ENCODE measurements at places on chromosomes 6 and 20.

DNA sequence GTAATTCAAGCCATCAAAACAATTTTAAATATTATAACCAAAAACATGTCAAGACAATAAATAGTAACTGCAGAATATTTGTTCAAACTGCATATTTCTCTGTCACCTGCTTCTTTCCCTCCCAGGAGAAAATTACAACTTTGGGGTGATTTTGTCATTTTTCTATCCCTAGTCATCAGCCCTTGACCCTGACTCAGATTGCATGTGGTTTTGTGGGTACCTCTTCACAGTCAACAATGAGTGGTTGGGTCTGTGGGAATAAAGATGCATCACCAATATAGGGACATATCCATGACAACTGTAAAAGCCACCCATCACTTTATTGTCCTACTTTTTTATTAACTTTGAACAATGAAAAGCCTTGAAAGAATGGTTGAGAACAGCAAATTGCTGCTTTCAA lies 7.3 kb downstream of the COL10A1 start:
- no peak for DNase-seq

DNA sequence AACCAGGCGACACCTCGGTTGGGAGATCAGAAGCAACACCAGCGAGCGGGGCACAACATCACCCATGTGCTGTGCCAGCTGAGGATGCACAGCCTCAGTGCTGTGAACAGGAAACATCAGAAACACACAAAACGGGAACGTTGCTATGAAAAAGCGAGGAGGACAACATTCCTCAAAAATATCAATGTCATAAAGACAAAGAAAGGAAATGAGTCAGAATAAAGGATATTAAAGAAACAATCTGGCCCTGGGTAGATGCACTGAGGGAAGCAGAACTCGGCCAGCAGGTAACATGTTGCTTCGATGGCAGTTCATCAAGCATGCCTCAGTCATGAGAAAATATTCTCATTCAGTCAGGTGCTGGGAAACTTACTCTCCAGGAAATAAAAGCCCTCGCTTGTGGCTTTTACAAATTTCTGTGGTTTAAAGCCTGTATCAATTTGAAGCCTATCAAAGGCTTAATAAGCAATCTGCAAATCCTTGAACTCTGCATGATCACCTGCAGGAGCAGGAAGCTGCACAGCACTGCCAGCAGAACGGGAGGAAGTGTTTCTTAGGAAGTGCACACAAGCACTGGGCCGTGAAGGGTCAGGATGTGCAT lies 77.5 kb downstream of the GINS1 start:
- no peak for DNase-seq

GRCh38 chr6:89638320-89639195 lies at the start of gene LYRM2:
LYRM2 (minus strand) TSS chr6:89638747; CDS start chr6:89638716, 31 bp downstream.
- DNase-seq = peak; percentile 95

DNA sequence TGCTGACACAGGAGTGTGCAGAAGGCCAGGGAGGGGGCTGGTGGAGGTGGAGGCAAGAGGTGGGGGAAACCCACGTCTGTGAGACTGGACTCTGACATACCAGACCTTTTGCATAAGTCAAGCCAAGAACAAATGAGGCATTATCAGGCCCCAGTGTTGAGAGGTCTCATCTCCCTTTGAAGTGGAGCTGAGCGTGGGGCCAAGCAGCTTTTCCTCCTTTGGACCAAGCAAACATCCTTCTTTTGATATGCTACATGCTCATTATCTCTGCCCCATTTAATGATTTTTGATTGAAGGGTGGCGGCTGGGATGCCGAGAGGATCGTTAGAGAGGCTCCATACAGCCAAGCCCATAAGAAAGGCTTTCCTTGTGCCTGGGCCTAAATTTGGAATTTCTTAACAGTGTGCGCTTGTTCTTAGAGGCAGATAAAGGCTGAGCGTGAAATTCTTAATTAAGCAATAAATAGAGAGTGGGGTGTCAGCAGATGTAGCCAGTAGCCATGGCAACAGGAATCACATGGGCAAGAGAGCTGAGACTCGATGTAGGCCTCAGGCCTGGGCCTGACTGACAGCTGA lies 244.5 kb downstream of the PKHD1 start:
- DNase-seq = peak; percentile 59

DNA sequence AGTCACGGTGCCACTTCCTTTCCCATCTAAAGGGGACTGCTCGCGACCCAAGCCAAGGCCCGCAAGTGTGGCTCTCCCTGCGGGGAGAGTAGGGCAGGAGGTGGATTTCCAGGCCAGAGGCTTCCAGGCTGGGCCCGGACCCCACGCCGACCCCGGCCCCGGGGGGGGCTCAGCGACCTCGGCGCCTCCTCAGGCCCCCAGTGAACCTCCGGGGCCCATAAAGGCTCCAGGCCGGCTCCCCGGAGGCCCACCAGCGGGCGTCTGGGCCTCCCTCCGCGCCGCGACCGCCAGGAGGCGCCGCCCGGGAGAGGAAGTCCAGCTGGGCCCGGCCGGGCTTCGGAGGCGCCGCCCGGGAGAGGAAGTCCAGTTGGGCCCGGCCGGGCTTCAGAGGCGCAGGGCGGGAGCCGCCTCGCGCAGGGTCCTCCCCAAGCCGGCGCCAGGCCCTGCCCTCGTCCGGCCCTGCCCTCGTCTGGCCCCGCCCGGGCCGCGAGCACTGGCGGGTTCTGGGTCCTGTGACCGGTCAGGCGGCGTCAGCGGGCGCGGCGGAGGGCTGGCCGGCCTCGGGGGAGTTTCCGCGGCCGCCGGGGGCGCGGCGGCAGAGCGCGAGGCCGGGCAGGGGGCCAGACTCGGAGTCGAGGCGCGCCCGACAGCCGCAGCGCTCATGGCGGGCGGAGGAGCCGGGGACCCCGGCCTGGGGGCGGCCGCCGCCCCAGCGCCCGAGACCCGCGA lies at the start of gene RAB32:
RAB32 (plus strand) TSS at position 623 of the 729 bp plus-strand sequence; CDS start at position 662, 39 bp downstream.
- DNase-seq = peak; percentile 91

- no peak for DNase-seq
These were observed 131.6 kb upstream of the TOP1 start for GRCh38 chr20:40896814-40897700.

- DNase-seq = no peak
These were observed 14.2 kb downstream of the ARID1B start for GRCh38 chr6:156791320-156791850.

GRCh38 chr6:34374069-34374468 lies 18.4 kb downstream of the NUDT3 start:
- no peak for DNase-seq

DNA sequence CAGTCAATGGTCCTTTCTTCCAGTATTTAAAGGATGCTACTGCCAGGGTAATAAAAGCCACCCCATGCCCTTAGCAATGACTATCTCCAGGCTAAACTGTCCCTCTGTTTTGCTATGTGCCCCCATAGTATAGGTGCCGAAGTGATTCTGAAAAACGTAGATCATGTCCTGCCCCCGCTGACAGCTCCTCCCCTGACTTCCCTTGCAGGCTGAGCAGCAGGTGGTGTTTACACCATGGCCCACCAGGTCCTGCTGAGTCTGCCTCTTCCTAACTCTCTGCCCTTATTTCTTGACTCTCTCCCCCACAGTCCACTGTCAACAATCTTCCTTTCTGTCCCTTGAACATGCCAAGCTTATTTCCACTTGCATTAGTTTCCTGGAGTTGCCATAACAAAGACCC lies 352.5 kb upstream of the TSHZ2 start:
- DNase-seq = no peak

DNA sequence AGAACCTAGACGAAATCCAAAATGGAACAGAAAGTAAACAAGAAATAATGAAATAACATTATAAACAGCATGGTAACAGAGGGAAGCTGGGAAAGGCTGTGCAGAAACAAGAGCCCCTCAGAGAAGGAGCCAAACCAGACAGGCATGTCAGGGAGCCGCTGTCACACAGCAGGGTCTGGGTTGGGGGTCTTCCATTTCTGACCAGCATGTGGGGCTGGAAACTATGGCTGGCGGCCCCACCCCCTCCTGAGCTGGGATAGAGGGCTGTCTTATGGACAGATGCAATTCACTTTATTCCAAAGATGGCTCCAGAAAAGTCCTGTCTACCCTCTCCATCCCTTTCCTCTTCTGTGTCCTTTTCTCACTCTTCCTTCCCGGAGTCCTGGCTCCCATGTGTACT lies 27.3 kb downstream of the C6orf89 start:
- no peak for DNase-seq

GRCh38 chr6:79776076-79776475 lies 144.9 kb downstream of the SH3BGRL2 start:
- DNase-seq = no peak

DNA sequence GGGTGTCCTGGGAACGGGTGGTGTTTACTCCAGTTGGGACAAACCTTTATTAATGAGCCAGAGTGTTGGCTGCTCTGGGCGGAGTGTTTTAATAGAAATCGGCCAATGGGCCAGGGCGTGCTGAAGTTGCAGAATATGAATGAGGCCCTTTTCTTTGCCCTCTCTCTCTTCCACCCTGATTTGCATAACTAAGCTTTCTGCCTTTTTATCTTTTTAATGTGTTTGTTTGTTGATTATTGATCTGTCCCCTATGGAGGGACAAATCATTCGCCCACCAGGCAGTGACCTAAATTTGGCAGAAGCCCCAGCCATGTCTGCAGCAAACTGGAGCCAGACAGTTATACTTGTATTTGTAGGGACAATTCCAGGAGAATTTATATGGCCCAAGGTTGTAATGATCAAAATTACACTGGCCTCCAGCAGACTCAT lies 420.9 kb downstream of the PREX1 start:
- DNase-seq = peak; percentile 23

- DNase-seq = no peak
These were observed 222.2 kb downstream of the UST start for GRCh38 chr6:148968771-148969602.

- DNase-seq = no peak
These were observed 58.4 kb downstream of the ADNP start for GRCh38 chr20:50872560-50873425.

GRCh38 chr20:22630701-22631100 lies 46.3 kb upstream of the FOXA2 start:
- no peak for DNase-seq

GRCh38 chr6:15061908-15062515 lies 183.9 kb upstream of the JARID2 start:
- no peak for DNase-seq

Measured in ELF-1 (cell line).